Bronchial epithelial cell (primary cell): ENCODE measurements at places on chromosomes 2 and 18.

DNA sequence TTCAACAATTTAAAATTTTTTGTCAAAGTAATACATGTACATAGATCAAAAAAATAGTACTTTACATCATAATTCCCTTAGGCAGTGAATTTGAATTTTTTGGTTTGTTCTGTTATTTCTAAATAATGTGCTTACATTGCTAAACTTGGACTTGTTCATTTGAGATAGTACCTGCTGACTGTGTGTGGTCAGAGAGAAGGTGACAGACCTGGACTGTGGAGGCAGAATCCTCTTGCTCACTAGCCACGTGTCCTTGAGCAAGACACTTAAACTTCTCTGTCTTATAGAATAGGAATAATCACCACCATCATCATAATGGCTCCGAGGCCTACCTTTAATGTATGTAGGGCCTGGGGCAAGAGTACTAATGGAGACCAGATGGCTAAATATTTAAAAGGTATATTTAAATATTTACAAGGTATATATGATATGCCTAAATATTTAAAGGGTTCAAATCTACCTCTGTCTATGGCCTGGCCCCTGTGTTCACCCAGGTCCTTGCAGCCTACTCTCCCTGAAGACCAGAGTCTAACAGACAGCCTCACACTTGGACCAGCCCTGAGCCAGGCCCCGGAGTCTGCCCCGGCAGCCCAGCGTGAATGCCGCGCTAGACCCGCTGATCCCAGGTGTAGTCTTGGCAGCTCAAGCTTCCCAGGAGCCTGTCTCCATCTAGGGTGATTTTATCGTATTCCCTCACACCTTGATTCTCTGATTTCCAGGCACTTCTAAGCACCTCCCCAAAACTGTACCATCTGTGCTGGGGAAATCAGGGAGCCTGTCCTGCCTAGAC, 33.5 kb downstream of the ZNF532 start:
- DNase-seq, result no peak

GRCh38 chr2:177589186-177589585, 196.6 kb downstream of the AGPS start:
- no peak for DNase-seq

- DNase-seq, result no peak
These were observed 10.1 kb upstream of the BOK start for GRCh38 chr2:241548451-241548835.

DNA sequence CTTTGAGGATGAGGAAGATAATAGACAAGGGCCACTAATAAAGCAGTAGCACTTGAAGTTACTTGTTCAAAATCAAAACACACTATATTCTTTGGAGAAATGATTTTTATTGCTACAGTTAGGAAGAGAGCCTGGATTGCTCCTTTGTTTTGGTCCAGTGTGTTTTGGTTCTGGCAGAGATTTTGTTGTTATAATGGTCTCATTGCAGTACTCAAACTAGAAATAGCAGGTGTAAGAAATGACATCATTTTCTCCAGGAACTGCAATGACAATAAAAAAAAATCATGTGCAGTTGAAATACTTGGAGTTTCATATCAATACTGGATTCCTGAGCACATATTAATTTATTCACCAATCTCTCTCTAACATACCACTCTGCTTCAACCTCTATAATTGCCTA, 490.3 kb downstream of the CCDC85A start:
- no peak for DNase-seq

GRCh38 chr18:25279556-25279955, 72.4 kb downstream of the ZNF521 start:
- DNase-seq, result no peak

DNA sequence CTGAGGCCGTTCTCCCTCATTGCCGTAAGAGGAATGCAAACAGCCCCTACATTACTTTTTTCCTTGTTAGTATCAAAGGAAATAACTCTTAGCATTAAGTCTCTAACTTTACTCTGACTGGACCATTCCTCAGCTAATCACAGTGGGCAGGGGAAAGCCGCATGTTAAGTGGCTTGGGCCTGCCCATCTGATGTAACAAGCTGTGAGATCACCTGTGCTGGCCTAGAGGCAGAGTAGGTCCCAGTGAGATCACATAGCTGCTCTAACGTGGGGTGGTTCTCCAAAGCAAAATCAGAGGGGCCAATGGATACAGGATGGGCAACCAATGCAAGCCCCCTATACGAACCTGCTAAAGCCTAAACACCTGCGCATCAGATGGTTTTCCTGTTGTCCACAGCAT, 5.9 kb upstream of the MOCOS start:
- DNase-seq, result no peak

DNA sequence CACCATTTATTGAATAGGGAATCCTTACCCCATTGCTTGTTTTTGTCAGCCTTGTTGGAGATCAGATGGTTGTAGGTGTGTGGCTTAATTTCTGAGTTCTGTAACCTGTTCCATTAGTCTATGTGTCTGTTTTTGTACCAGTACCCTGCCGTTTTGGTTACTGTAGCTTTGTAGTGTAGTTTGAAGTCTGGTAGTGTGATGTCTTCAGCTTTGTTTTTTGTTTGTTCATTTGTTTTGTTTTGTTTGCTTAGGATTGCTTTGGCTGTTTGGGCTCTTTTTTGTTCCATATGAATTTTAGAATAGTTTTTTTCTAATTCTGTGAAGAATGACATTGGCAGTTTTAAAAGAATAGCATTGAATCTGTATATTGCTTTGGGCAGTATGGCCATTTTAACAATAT, 12.7 kb downstream of the GKN2 start:
- no peak for DNase-seq
